ENCODE measurements at places on chromosomes 5 and 9. TPM values are rescaled to one million over a fixed set of nuclear protein-coding genes. Genes with fewer than 3 reads are reported as not detected.

DNA sequence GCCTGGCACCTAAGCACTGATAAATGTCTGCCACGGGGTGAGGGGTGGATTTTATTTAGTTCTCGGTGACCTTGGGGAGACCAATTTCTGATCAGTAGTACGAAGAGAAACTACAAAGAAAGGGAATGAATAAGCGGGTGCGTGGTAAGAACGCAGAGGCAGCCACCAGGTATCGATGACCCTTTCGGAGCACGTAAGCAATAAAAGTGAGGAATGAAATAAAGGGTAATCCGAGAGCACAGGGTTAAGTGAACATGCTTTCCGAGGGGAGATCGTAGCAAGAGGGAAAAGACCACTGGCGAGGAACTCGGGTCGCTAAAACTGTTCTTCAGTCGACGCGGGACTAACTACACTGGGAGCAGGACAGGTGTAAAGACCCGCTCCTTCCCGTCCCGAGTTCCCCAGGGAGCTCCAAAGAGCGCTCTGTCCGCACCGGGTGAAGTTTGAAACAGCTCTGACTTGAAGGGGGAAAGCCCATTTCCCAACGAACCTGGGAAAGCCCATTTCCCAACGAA lies 1.1 kb downstream of the ELOVL7 start:
- no peak for DNase-seq

DNA sequence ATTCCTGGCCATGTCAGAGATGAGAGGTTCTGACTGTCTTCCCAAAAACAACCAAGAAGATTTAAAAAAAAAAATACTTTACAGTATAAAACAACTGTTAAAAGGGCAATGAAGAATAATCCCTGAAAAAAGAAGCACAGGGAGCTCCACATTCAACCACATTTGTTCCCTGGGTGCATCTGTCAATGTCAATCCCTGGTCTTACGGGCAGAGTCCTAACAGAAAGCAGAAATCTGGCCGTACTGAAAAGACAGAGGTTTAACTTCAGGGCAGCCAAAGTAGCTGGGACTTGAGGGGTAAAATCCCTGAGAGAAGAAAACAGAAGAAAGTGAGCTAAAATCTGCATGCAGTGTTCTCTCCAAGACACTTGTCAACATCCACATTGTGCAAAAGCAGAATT lies 76.6 kb downstream of the RICTOR start:
- DNase-seq = no peak

The PTRH1 gene
- total RNA-seq = 5.4 TPM

GRCh38 chr9:16172796-16173195 lies 620.0 kb downstream of the CCDC171 start:
- DNase-seq = no peak

DNA sequence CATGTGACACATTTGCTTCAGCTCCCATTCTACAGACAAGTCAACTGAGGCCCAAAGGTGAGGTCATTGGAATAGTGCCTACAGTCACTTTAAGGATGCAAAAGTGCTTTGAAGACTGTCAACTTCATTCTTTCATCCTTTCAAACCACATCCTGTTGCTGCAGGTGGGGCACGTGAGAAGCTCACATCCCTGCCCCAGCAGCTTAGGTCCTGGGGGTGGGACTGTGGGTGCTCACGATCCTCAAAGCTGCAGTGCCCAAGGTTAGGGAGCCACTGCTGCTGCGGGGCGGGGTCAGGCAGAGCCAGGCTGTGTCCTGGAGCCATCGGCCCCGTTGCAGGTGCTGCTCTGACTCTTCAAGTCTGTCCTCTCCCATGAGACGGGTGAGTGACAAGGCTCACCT lies 57.9 kb upstream of the IER5L start:
- DNase-seq = no peak

The NSMF gene
- total RNA-seq = 231 TPM

DNA sequence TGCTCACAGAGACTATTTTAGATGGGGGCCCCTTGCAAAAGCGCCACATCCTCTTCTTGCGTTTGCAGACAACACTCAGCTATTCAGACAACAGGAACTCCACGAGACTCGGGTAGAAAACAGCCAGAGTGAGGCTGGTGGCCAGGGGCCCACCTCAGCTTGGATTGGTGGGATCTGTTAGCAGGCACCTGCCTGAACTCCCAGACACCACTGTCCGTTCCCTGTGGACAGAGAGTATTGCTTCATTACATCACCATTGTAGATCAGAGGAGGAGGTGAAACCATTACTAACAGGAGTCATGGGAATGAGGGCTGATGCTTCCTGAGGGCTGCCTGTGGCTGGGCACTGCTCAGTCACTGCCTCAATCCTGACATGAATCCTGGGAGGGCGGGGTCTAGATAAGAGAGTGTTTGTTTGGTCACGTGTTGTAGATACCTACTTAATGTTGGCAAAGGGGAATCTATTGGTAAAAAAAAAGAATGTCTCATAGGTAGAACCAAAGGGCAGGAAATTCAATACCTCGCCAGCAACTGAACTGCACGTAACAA lies 4.4 kb upstream of the RAPGEF1 start:
- no peak for DNase-seq

Data from ascending aorta (tissue), 2 donors.